A172 (cell line): ENCODE measurements at places on chromosomes 4 and X. TPM values are rescaled to one million over a fixed set of nuclear protein-coding genes. Genes with fewer than 3 reads are reported as not detected.

DNA sequence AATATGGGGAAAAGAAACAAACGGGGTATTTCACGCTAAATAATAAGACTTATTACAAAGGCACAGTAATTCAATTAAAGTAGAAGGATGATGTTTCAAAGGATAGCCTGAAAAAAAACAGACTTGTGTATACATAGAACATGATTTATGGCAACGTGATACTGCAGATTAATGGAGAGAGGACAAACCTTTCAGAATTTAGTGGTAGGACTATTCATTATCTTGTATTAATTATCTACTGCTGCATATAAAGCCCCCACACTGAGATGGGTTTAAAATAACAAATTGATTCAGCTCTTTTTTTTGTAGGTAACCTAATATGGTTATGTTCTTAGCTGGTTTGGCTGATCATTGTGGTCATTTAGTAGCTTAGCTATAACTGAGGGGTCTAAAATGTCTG, 1269.0 kb downstream of the FSTL5 start:
- no peak for DNase-seq

- DNase-seq: no peak
Observed at GRCh38 chr4:74667944-74668343, 126.4 kb downstream of the BTC start.

GRCh38 chrX:74420196-74421035, 877 bp upstream of the SLC16A2 start:
- peak; percentile 32 for DNase-seq

GRCh38 chrX:47752685-47753084, 84.0 kb upstream of the ZNF81 start:
- DNase-seq: no peak

DNA sequence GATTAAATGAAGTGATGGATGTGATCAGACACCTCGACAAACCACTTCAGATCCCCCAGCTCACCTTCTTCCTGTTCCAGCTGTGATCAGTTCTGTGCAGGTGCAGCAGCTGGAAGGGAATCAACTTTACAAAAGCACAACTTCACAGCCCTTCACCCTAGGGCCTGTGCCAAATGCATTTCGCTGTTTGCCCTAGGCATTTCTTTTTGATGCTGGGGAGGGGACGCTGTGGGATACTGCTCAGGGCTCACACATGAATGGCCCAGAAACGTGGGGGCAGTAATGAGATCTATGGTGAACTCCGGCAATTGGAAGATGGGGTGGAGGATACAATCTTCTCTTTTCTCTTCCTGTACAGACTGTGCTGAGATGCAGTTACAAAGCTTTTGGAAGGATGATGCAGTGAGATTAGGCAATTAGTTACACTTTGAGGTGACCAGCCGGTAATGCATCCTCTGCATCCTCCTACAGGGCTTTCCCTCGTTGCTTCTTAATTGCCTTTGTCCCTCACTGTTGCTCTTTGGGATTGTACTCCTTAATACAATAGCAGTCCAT, 215.1 kb upstream of the PITX2 start:
- DNase-seq: no peak

DNA sequence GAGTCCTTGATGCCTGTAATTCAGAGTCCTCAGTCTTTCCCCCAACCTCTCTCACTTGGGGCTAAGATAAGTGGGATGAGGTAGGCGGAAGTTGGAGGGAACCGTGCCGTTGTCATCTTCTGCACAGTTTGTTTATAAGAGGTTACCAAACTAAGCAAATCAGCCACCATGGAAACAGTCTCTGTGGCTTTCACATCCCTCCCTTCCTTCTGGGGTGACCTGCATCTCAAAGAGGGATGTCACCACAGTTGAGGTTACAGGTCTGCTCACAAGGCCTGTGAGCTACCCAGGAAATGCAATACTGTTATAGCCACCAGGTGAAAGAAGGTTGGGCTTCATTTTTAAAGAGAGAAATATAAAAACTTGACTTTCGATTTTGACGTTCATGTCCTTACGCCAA, 26.3 kb downstream of the RTL5 start:
- no peak for DNase-seq

DNA sequence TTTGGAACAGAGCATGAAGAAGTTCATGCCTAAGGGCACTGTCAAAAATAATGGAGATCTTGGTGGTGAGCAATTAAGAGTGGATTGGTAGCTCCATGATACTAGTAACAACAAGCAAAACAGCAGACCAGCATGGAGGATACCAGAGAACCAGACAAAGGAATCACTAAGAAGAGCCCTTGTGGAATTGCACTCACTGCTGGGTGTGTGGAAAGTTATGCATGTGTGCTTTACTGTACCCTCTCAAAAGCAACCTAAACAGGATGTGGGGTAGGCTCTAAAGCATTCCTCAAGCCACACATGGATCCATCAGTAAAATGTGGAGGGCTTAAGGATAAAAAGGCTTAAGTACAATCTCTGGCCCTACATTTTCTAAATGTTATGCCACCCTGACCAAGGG, 69.5 kb downstream of the AR start:
- no peak for DNase-seq

GRCh38 chr4:13545394-13545808, 1.1 kb upstream of the NKX3-2 start:
- no peak for DNase-seq

The MAGEA4 gene
- total RNA-seq: not detected in 2 replicates

The BMX gene
- 0.07 TPM in 1 of 2 replicates, not detected in the other for total RNA-seq

The RAB41 gene
- total RNA-seq: not detected in 2 replicates

The TAF7L gene
- total RNA-seq: not detected in 2 replicates

The PRRG3 gene
- total RNA-seq: not detected in 2 replicates

The PRKG2 gene
- total RNA-seq: 0.02 and 0.05 TPM in 2 replicates

The PITX2 gene
- 13.5 and 18.3 TPM in 2 replicates for total RNA-seq

The GPR173 gene
- total RNA-seq: 0.47 and 0.72 TPM in 2 replicates

The AFP gene
- total RNA-seq: 0.84 TPM in 1 of 2 replicates, not detected in the other

The MAGEA2B gene
- 0.77 TPM in 1 of 2 replicates, not detected in the other for total RNA-seq

The SYP gene
- total RNA-seq: 0.05 and 0.48 TPM in 2 replicates

The CSN1S1 gene
- not detected in 2 replicates for total RNA-seq
